ENCODE measurements at places on chromosomes 2 and 18. TPM values are rescaled to one million over a fixed set of nuclear protein-coding genes. Genes with fewer than 3 reads are reported as not detected.

GRCh38 chr2:59296279-59296678 is 1055.2 kb upstream of the FANCL start:
- H3K4me1 ChIP-seq, result no peaks in the 10 kb centered on the region
- no peak overlapping the region for H3K27ac ChIP-seq
- H3K27me3 ChIP-seq, result no peaks in the 10 kb centered on the region
- H3K4me3 ChIP-seq, result no peak overlapping the region

GRCh38 chr2:120174963-120175581 is 48.1 kb downstream of the TMEM185B start:
- no peak for DNase-seq
- no peaks in the 10 kb centered on the region for H3K27me3 ChIP-seq
- no peaks in the 10 kb centered on the region for H3K4me1 ChIP-seq
- no peak overlapping the region for H3K4me3 ChIP-seq
- no peak overlapping the region for H3K27ac ChIP-seq

DNA sequence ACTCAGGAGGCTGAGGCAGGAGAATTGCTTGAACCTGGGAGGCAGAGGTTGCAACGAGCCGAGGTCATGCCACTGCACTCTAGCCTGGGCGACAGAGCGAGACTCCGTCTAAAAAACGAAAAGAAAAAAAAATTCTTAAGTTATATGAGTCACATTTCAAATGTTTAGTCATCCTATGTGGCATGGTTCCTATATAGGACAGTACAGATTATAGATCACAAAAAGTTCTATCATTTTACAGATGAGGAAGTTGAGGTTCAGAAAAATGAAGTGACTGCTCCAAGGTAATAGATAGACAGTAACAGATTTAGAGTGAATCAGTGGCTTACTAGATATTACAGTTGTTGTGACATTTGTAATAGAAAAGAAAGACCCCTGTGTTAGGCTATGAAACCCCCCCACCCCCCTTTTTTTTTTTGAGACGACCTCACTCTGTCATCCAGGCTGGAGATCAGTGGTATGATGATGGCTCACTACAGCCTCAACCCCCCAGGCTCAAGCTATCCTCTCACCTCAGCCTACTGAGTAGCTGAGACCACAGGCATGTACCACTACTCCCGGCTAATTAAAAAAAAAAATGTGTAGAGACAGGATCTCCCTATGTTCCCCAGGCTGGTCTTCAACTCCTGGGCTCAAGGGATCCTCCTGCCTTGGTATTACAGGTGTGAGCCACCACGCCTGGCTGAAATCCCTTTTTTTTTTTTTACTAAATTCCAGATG is 22.7 kb downstream of the PTPN4 start:
- H3K27me3 ChIP-seq, result no peaks in the 10 kb centered on the region
- H3K36me3 ChIP-seq, result no peaks in the 10 kb centered on the region
- H3K4me1 ChIP-seq, result no peaks in the 10 kb centered on the region
- no peak for DNase-seq
- H3K27ac ChIP-seq, result no peak overlapping the region

- no peak overlapping the region for H3K4me3 ChIP-seq
- no peak for DNase-seq
- no peak overlapping the region for H3K27ac ChIP-seq
- no peaks in the 10 kb centered on the region for H3K36me3 ChIP-seq
- H3K27me3 ChIP-seq, result no peaks in the 10 kb centered on the region
Observed at GRCh38 chr18:13556502-13556901, 169.9 kb downstream of the FAM210A start.

DNA sequence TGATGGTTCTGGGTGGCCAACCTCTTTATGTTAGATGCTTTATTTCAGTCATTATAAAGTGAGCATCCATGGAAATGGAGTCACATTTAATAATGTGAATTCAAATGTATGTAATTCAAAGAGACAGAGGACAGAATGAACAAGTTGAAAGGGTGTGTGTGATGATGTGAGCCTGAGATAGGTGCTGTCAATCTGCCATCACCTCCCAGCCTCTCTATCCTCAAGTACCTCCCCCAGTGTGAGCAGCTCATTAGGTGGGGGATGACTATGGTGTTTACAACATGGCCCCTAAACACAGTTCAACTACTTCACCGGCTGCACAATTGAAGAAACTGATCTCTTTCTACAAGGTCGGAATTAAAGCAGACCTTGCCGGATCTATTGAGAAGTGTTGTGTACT is 74.7 kb upstream of the IGFBP5 start:
- no peak overlapping the region for H3K4me3 ChIP-seq
- no peak for DNase-seq
- no peaks in the 10 kb centered on the region for H3K27me3 ChIP-seq
- no peak overlapping the region for H3K27ac ChIP-seq
- no peaks in the 10 kb centered on the region for H3K4me1 ChIP-seq
- no peaks in the 10 kb centered on the region for H3K36me3 ChIP-seq

- no peaks in the 10 kb centered on the region for H3K4me1 ChIP-seq
- DNase-seq, result no peak
- H3K36me3 ChIP-seq, result no peaks in the 10 kb centered on the region
- no peak overlapping the region for H3K4me3 ChIP-seq
Observed at GRCh38 chr2:113104054-113104611, 23.3 kb upstream of the IL1RN start.

GRCh38 chr2:10304458-10305253 is 2.0 kb downstream of the HPCAL1 start:
- peaks cover 2% of the 10 kb centered on the region for H3K4me1 ChIP-seq
- no peaks in the 10 kb centered on the region for H3K36me3 ChIP-seq
- peak overlapping the region; percentile 68 for H3K4me3 ChIP-seq
- no peaks in the 10 kb centered on the region for H3K27me3 ChIP-seq

- no peak overlapping the region for H3K27ac ChIP-seq
- no peak for DNase-seq
- no peaks in the 10 kb centered on the region for H3K27me3 ChIP-seq
- no peaks in the 10 kb centered on the region for H3K4me1 ChIP-seq
- no peaks in the 10 kb centered on the region for H3K36me3 ChIP-seq
- no peak overlapping the region for H3K4me3 ChIP-seq
Observed at GRCh38 chr2:100888601-100889000, 68.7 kb downstream of the NPAS2 start.

GRCh38 chr2:73614105-73614504 is 28.1 kb downstream of the NAT8 start:
- H3K4me1 ChIP-seq, result no peaks in the 10 kb centered on the region
- H3K27me3 ChIP-seq, result no peaks in the 10 kb centered on the region

DNA sequence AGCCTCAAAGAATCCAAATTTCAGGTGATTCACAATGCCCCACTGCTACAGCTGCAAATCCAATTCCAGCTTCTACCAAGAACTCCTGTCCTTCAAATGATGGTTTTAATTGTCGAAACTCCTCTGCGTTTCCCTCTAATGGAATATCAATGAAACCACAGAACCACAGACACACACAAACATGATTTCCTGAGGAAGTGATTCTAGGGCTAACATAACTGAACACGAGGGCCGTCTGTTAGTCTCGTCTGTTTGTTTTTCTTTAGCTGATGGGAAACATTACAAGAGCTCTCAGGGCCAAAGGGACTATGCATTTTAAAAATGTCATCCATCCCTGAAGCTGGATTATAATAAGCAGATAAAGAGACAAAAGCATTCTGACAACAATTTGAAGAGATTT is 59.4 kb downstream of the RNF152 start:
- no peaks in the 10 kb centered on the region for H3K4me1 ChIP-seq
- DNase-seq, result no peak
- H3K36me3 ChIP-seq, result no peaks in the 10 kb centered on the region

DNA sequence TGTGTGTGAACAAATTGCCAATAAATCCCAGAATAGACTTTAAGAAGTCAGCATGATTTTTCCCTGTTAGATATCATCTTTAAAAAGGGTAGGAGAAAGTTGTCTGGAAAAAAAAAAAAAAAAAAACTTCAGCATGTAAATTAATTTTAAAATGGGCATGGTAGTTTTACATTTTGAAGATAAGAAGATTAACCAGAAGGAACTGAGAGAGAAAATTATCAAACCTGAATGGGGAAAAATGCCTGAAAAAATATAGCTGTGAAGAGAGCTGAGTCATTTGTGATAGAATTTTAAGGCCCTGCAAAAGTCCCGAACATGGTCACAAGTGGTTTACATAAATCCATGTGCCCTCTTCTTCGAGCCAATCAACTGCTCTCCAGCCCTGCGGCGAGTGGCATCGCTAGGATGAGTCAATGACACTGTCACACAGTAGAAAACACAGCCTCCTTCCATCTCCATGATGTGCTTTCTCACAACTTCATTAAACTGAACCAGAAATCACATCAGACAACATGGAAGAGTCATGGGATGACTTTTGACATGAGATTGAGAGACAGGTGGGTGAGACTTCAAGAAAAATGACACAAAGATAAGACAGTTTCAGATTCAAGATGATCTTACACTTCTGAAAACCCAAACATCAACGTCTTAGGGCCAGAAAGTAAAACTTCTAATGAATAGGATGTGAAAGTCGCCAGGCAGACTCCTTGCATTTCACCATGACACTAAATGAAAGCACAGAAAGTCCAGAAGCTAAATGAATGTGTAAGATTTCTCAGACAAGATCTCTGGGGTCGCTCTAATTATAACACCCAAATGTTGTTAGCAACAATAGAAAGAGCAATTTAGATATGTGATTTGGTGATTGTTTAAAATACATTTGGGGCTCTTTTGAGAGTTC is 273.0 kb upstream of the ID2 start:
- H3K4me3 ChIP-seq, result no peak overlapping the region
- H3K27me3 ChIP-seq, result no peaks in the 10 kb centered on the region
- H3K36me3 ChIP-seq, result no peaks in the 10 kb centered on the region
- H3K4me1 ChIP-seq, result peaks cover 3% of the 10 kb centered on the region
- no peak overlapping the region for H3K27ac ChIP-seq
- no peak for DNase-seq

DNA sequence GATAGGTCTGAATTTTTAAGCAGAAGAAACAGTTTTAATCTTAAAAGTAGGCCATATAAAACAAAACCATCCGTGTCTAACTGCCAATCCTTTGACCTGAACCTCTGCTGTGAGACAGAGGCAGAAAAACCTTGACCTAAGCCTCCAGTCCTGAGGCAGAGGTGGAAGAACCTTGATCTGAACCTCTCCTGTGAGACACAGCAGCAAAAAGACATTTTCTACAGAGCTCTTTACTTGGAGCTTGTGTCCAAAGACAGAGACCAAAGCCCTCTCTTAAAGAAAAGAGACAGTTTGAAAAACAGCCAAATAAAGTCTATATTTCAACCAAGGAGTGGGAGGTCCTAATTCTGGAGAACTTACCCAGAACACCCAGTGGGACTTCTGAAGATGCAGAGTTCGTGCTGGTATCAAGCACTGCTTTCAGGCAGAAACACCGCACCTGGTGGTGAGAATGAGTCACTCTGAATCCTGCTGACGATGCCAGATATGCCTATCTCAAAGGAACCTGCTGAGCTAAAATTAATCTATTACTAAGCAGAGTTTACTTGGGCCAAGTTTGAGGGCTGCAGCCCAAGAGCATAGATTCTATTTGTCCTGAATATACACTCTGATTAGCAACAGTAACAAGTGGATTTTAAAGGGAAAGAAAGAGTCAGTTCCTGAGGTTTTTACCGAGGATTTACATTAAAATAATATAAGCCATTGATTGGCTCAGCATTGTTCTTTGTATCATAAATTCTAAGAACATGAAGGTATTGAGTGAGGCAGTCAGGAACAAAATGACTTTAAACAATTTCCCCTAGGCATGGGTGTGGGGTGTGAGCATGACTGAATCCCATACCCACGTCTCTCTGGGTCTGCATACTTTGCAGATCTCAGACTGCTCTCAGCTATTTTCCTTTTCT is 806.4 kb downstream of the TRIB2 start:
- no peaks in the 10 kb centered on the region for H3K4me1 ChIP-seq
- H3K36me3 ChIP-seq, result no peaks in the 10 kb centered on the region
- H3K27ac ChIP-seq, result no peak overlapping the region

ZNF521 gene
- 30.2 TPM for total RNA-seq

CRYBA2 gene
- total RNA-seq, result not detected

INPP4A gene
- total RNA-seq, result 35.4 TPM

ANKRD30B gene
- total RNA-seq, result 11.5 TPM

TSGA10 gene
- 7.2 TPM for total RNA-seq

CFAP210 gene
- total RNA-seq, result 0.66 TPM
